ENCODE measurements at places on chromosomes 3 and 15. TPM values are rescaled to one million over a fixed set of nuclear protein-coding genes. Genes with fewer than 3 reads are reported as not detected.

Gene SHC4
- total RNA-seq, result under 0.01 TPM

Gene SH3GL3
- under 0.01 TPM for total RNA-seq

Gene ARGFX
- total RNA-seq, result not detected

Gene IGDCC3
- not detected for total RNA-seq

Gene SI
- total RNA-seq, result not detected
